NCI-H1694 (cell line): ENCODE measurements at places on chromosomes 5 and 9.

- DNase-seq = no peak
These were observed 313.5 kb upstream of the PANK3 start for GRCh38 chr5:168892618-168893186.

GRCh38 chr5:116498503-116499048 lies 76.0 kb downstream of the SEMA6A start:
- no peak for DNase-seq

DNA sequence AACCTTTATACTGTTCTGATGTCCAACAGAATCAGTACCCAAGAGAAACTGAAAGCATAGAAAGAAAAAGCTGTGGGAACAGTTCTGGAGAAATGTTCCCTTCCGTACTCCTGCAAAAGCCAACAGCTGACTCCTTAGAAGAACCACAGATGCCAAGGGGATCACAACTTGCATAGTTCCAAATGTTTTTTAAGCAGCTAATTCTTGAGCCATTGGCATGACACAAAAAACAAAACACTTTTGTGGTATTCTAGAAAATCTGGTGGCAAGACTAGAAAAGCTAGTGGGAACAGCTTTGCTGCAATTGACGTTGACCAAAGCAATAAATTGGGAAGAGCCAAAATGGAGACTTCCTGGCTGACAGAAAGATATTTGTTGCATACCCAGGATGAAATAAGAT lies 189.9 kb downstream of the ARL15 start:
- DNase-seq = no peak

DNA sequence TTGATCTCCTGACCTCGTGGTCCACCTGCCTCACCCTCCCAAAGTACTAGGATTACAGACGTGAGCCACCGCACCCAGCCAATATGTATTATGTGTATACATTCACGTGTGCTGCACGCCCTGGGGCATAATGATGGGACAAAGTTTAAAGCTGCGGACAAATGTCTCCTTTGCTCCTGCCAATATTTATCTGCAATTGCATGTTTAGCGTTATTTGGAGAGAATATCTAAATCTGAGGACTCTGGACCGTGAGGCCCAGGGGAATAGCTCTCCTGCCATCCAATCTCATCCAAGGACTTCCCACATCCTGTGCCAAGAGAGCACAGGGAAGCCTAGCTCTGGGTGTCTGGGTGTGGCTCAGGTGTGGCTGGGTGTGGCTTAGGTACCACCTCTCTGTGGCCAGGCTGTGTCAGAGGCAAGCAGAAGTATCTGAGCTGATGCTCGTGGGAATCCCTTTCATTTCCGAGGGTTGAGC lies 6.9 kb upstream of the BOD1 start:
- no peak for DNase-seq

DNA sequence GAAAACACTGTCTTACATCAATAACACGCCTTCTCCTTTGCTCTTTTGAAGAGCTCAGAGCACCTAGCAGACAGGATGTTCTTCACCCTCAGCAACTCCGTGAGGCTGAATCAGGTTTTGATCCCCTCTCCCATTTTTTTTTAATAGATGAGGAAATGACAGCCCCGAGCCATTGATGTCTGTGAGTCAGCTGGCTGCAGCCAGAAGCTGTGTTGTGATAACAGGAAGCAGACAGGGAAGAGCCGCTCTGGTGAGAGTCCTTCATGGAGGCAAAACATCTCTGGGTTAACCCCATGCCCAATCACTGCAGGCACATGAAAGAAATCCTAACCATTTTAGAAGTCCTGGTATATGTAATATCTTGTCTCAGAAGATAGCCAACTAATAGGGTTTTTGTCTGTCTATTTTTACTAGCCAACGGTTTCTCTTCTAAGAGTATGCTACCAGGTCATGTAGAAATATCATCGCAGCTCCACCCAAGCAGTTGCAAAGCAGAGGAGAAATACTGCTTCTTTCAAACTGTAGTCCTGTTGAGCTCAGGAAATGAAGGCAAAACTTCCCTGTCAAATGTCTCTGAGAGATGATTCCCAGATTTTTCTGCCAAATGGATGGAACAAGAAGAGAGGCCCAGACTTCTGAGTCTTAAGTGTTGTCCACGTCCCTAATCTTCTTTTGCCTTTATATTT lies 568.9 kb downstream of the CCDC171 start:
- no peak for DNase-seq

DNA sequence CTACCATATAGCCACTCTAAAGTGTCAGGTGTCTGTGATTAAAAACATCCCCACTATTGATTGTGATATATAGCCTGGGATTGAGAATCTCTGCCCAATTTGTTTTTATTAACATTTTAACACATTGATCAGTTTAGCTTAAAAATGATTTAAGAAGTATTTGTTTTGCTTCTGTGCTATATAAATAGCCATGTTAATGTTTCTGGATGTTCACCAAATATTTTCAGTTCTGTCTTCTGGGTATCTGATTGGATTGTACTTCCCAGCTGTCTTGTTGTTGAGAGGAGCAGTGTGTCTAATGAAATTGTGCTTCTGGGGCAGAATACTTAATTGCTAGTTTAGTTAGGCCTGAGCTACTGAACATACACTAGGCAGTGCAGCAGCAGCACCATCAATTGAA lies 126.6 kb upstream of the TUSC1 start:
- no peak for DNase-seq

GRCh38 chr9:129247285-129248153 lies 69.5 kb upstream of the IER5L start:
- DNase-seq = no peak

DNA sequence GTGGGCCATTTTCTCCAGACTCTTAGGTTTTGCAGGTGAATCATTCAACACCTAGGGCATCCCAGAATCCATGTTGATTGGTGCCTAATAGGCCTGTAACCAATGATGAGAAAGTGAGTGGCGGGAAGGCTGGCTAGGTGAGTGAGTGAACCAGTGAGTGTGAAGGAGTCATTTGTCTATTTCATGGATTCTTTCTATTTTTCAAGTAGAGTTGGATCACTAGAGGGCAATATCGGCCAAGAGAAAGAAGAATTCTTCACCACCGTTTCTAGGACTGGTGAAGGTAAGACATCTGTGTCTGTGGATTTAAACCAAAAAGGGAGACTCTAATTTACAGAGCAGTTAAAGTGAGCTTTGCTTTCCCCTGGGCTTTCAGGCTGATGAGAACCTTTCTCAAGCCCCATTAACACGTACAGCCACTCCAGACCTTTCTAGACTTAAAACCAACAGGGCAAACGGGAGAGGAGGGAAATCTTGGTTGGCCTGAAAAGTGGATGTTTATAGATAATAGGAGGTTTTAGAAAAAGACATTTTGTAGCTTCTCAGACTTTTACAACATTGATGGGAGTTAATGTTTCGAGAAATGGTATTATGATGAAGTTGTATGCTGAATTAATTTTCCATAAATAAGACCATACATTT lies 114.3 kb upstream of the IL12B start:
- peak; percentile 69 for DNase-seq

DNA sequence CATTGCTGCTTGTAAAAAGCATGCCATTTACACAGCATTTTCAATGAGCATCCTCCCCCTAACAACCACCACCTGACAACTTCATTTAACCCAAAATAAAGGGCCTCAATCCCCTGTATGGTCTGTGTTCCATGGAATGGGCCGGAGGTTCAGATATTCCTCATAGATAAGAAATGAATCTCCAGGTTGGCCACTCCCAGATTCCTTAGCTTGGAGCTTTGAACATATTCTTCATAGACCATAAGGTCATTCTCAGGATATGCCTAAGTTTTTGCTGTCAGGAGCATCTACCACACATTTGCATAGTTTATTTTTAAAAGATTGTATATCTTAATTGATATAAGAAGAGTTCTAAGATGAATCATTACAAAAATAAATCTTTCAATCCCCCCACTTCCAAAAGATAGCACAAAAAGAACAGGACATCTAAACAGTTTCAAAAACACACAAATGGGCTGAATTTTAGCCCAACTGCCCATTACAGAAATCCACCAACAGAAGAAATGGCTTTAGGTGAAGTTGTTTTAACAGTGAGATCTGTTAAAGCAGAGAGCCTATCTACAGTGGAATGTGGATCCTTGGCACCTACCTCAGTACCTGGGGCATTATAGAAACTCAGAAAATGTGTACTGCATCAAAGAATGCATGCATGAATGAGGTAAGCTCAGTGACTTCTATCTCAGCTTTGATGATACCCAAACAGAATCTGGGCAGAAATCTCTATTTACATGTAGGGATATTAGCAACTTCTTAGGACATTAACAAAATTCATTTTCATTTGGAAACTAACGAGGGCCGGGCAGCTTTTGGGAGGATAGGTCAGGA lies 179.8 kb downstream of the SEC61B start:
- DNase-seq = no peak

DNA sequence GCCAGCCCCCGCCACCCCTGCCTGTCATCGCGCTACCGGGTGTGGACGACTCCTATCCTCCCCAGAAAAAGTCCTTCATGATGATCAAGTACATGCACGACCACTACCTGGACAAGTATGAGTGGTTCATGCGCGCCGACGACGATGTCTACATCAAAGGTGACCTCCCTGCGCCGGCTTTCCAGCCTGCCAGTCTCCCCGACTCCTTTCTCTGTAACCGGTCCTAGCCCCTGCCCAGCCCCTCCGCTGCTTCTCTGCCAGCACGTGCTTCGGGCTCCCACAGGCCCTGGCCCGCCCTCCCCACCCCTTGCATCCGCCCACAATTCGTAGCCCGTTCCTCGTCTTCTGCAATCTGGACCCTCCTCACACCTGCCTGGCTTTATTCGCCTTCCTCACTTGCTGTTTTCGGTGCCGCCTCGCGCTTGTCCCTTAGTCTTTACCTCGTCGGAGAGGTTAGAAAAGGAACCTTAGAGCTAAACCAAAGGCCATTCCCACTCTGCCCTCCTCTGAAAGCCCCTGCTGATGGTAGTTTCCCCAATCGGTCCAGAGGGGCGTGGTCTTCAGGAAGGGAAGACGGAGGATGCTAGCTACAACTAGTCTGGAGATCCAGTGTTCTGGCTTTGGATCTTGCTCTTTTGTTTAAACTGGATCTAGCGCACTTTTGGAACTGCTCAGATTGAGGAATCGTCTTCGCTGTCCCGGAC lies 1.4 kb downstream of the CHSY3 start:
- DNase-seq = no peak

GRCh38 chr9:125929846-125930245 lies 182.7 kb downstream of the PBX3 start:
- no peak for DNase-seq

DNA sequence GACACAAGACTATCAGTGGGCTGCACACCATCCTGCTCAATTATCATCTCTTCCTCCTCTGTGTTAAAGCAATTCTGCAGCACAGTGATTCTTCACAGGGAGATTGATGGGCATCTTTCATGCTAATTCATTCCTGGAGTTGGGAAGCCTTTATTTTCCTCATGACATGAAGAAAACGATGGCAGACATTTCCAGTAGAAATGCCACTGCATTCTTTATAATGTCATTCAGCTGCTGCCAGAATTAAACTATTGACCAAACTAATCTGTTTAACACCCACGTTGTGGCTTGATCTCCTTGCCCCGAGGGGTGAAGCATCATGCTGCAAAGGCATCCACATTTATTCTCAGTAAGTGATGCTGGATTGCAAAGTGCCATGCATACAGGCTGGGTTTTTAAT lies 273.0 kb downstream of the SPOCK1 start:
- no peak for DNase-seq

GRCh38 chr9:20253635-20254034 lies 368.7 kb downstream of the MLLT3 start:
- DNase-seq = no peak

DNA sequence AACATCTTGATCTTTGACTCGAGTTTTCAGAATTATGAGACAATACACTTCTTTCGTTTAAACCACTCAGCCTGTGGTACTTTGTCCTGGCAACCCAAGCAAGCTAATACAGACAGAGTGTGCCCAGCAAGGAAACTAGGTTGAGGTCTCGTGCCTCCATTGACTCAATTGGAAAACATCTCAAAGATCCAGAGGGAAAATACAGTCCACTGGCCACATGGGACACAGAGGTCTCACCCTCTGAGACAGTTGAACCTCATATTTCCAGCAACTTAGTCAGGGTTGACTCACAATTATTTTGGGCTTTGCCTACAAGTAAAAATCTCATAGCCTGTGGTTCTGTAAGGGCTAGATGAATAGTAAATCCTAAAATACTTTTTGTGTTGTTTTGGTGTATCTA lies 631.5 kb downstream of the MTRR start:
- no peak for DNase-seq

GRCh38 chr5:72835633-72836032 lies 19.2 kb downstream of the TNPO1 start:
- DNase-seq = no peak

GRCh38 chr9:122186301-122186700 lies 26.6 kb downstream of the MORN5 start:
- DNase-seq = no peak

- DNase-seq = no peak
These were observed 295.5 kb downstream of the PRR16 start for GRCh38 chr5:120759587-120759986.

- DNase-seq = no peak
These were observed 85.9 kb downstream of the RAI14 start for GRCh38 chr5:34742061-34742460.

- DNase-seq = no peak
These were observed 16.6 kb upstream of the ASS1 start for GRCh38 chr9:130428086-130428665.

- DNase-seq = no peak
These were observed 91.4 kb upstream of the RAI14 start for GRCh38 chr5:34564710-34565235.

GRCh38 chr9:82443312-82443711 lies 454.7 kb downstream of the SPATA31D1 start:
- DNase-seq = no peak

DNA sequence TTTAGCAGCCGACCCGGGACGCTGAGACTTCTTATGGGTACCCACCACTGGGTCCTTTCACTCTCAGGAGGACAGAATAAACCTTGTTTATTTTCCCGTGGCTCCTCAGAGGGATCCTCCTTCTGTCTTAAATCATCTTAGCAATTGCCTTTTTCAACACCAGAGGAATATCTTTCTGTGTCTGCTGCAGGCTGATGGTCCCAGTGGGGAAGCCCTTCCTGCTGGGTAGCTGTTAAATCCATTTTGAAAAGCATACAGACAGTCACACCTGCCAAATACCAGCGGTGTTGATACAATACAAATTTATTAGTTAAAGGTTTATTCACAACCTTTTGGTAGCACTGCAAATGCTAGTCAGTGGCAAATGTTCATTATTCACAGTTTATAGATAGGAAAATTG lies 222.9 kb downstream of the AOPEP start:
- DNase-seq = no peak

- DNase-seq = no peak
These were observed 20.2 kb downstream of the RECK start for GRCh38 chr9:36056896-36057295.

GRCh38 chr5:68444833-68445232 lies 229.3 kb downstream of the PIK3R1 start:
- no peak for DNase-seq

- DNase-seq = no peak
These were observed 464.7 kb downstream of the ZSWIM6 start for GRCh38 chr5:61796773-61797172.
